ENCODE measurements at places on chromosomes 5 and 9.

GRCh38 chr5:75921011-75921410 lies 162.2 kb upstream of the SV2C start:
- no peak for DNase-seq

- DNase-seq, result no peak
Measured at GRCh38 chr5:178476972-178477754, 113.0 kb downstream of the COL23A1 start.

DNA sequence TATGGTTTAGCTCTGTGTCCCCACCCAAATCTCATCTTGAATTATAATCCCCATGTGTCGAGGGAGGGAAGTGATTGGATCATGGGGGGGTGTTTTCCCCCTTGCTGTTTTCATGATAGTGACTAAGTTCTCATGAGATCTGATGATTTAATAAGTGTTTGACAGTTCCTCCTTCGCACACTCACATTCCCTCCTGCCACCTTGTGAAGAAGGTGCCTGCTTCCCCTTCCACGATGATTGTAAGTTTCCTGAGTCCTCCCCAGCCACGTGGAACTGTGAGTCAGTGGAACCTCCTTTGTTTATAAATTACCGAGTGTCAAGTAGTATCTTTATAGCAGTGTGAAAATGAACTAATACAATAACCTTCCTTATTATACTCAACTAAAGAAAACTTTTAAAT lies 24.3 kb upstream of the TEX10 start:
- no peak for DNase-seq

DNA sequence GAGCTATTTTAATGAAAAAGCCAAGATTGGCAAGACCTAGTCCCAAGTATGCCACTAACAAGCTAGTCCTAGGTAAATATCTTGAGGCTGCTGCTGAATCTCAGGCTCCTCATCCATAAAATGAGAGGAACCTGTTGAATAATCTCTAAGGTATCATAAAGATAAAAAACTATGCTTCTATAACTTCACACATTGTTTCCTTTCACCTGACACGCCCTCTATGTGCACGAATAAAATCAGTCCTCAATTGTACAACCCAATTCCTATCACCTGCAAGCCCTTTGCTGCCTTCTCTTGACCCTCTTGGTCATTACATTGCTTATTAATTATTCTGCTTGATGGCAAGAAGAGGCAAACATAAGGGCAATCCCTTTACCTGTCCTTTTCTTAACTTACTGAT lies 69.9 kb downstream of the TRPM6 start:
- no peak for DNase-seq

DNA sequence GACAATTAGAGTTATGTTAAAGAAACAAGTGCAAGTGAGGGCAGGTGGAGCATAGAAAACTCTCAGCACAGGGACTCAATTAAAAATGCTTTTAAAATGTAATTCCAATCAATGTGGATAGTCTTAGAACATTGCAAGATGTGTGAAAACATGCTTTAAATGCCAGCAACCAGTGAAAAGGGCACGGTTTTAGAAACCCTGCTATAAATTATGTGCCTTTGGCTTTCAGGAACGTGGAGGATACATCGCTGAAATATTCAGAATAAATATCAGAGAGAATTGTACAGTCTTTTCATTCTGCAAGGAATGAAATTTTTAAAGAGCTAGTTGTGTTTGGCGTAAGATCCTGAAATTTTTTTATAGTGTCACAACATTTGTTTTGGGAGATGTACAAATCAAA lies 101.1 kb downstream of the TLE4 start:
- DNase-seq, result no peak

DNA sequence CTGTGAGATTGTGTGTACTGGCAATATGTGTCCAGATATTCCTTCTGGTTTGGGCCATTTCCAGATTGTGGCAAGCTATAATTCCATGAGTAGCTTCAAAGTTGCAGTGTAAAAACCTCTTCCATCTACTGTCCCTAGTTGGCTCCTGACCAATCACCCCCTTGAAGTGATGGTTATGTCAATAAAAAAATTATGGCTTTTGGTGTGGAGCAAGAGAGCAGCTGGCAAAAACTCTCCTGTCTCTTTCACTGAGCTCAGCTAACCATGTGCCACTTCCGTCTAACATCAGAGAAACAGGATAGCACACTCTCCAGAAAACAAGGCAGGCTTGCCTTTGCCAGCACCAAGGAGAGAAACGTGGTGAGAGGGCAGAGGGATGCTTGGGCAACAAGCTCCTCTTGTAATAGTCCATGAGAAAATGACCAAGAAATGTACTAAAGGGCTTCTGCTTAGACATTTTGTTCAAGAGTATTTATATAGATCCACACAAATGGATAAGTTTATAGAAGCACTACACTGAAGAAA lies 914.4 kb upstream of the SEMA6A start:
- DNase-seq, result peak; percentile 33

GRCh38 chr5:59036274-59036961 lies 453.5 kb downstream of the RAB3C start:
- peak; percentile 68 for DNase-seq

- no peak for DNase-seq
Measured at GRCh38 chr5:93674866-93675459, 66.4 kb downstream of the POU5F2 start.

GRCh38 chr9:34493972-34494535 lies 28.7 kb downstream of the ENHO start:
- peak; percentile 36 for DNase-seq

DNA sequence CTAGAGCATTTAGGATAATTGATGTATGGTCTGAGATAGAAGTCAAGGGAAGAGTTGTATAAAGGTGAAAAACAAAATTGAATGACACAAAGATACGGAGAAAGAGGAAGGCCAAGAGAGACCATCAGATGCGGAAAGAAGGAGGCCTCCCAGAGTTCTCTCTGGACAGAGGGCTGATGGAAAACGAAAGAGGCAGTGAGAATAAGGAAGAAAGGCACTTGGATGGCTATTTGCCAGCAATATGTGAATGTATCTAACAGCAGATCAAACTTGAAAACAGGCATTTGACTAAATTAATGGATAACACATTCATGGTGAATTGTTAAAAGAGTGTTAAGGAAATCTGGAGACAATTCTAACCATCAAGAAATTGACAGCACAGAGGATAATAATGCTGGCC lies 2.4 kb upstream of the DOCK8 start:
- DNase-seq, result no peak

DNA sequence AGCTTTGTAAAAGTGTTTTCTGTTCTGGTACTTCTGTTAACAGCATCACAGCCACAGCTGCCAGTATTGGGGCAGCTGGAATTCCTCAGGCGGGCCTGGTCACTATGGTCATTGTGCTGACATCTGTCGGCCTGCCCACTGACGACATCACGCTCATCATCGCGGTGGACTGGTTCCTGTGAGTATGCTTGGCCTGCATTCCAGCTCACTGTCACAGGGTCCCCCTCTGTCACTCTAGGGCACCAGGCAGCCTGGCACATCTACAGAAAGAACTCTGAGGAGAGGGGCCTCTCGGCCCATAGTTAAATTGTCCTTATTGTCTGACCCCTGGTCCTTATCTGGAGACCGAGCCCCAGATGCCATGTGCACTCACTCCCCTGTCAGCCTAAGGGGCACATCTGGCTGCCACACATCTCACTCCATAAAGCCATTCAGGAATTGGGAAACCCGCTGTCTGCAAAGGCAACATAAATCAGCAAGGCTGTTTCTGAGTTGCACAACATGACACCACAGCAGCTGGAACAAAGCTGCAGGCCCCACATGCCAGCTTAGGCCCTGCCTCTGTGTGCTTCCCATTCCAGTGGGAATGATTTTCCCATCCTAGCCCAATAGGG lies 77.5 kb downstream of the SLC1A3 start:
- no peak for DNase-seq

DNA sequence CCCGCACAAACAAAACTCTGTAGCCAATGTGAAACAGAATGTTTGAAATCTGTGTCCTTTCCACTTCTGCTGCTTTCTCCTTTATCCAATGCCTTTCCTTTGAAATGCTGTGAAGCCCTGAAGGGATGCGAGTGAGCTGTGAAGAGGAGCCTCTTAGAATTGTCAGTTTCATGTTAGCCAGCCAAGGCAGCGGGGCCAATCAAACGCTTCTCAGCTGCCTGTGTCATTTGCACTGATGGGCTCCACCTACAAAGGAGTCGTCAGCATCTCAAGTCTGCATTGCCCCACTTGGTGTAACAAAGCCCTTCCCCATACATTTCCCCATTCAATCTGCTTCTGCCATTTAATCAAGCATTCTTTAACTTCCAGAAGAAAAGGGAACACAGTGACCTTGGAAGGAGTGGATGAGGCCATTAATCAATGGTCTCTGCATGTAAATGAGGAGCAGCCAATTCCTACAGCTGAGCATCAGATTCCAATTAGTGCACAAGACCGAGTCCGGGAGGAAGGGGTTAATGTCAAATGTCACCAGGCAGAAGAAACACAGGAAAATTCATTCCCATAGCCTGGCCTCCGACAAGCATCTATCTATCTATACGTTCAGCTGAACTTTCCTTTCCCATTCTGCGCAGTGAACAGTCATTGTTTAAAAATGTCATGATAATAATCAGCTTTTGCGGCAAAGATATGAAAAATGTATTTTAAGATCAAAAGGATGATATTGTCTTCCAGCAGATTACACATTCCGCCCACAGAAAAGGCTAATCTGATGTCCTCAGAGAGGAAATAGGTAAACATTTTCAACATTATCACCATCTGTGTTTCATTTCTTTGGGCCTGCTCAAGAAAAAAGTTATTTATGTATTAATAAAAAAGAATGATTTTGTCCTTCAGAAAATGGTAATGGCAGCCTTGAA lies 154.6 kb downstream of the FSTL4 start:
- DNase-seq, result no peak

GRCh38 chr5:147403651-147404640 lies 105.9 kb downstream of the DPYSL3 start:
- DNase-seq, result peak; percentile 94

GRCh38 chr5:146409054-146409671 lies 38.0 kb upstream of the TCERG1 start:
- DNase-seq, result peak; percentile 63

- DNase-seq, result no peak
Measured at GRCh38 chr5:2006193-2006970, 123.7 kb upstream of the IRX4 start.

- no peak for DNase-seq
Measured at GRCh38 chr5:67366691-67367395, 170.2 kb upstream of the CD180 start.

DNA sequence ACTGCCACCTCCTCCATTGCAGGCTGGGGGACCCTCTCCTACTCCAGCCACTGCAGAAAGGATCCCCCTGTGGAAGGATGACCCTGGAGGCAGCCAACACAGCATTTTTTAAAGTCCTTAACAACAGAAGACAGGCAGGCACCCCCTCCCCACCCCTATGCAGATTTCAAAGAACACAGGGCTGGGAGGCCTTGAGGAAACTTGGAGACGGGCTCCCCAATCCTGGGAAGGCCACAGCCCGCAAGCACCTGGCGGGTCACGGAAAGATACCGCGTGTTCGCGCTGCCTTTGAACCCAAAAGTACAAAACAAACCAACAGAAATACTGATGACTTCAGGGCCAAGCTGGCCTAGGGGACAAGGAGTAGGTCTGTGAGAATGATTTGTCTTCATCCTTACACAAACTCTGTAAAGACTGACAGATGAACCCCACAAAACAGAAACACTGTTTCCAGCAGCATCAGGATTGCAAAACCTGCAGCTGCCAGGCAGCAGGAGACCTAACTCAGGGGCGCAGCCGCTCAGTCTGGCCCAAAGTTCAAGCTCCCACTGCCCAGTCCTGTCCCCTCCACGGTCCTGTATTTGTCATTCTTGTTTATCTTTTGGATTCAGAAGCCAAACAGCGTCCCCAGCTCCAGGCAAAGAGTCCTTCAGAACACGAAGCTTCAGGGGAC lies 13.8 kb downstream of the VAV2 start:
- no peak for DNase-seq

- no peak for DNase-seq
Measured at GRCh38 chr5:171031977-171032376, 170.2 kb downstream of the RANBP17 start.

- no peak for DNase-seq
Measured at GRCh38 chr5:174148721-174149120, 103.2 kb downstream of the NSG2 start.

DNA sequence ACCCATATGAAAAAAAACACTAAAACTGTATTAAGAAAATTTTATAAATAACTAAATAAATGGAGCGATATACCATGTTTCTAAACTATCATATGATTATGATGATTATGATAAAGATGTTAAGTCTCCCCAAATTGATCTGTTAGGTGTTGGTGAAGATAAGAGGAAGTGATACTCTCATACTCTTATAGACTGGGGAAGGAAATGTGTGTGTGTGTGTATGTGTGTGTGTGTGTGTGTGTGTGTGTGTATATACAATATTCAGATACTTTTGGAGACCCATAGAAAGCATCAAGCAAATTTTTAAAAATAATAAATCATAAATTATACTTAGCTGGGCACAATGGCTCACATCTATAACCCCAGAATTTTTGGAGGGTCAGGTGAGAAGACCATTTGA lies 62.9 kb downstream of the TMEM232 start:
- no peak for DNase-seq

GRCh38 chr5:148720257-148720656 lies 65.9 kb upstream of the HTR4 start:
- DNase-seq, result no peak

GRCh38 chr5:17329571-17329970 lies 112.1 kb downstream of the BASP1 start:
- DNase-seq, result no peak

GRCh38 chr5:91313757-91314673 lies 69.1 kb downstream of the ARRDC3 start:
- DNase-seq, result peak; percentile 57

GRCh38 chr9:131484051-131484445 lies 18.7 kb upstream of the POMT1 start:
- no peak for DNase-seq

DNA sequence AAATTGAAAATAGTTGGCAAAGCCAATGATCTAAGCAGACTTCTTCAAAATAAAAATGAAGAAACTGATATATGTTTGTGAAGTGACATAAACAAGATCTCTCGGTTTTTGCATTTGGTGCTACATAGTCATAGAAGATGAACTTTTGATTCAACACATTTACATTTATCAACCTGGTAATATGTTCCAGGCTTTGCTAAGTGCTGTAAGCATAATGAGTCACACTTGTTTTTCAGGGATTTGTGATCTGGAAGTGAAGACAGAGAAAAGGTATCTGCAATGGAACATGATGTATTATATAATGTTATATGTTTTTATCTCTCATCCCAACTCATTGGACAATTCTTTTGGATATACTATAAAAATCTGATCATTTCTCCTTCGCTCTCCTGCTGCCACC lies 801.4 kb downstream of the BRINP1 start:
- DNase-seq, result no peak

Measured in astrocyte of the cerebellum (primary cell).